ENCODE measurements at places on chromosomes 4 and X.

GRCh38 chr4:98958065-98958464 is 29.1 kb upstream of the EIF4E start:
- DNase-seq = no peak

- DNase-seq = no peak
Observed at GRCh38 chr4:159248384-159249178, 145.7 kb downstream of the RAPGEF2 start.

GRCh38 chr4:184281231-184282139 is 63.8 kb upstream of the ENPP6 start:
- DNase-seq = no peak

GRCh38 chr4:83180431-83180968 is 66.0 kb upstream of the PLAC8 start:
- no peak for DNase-seq

DNA sequence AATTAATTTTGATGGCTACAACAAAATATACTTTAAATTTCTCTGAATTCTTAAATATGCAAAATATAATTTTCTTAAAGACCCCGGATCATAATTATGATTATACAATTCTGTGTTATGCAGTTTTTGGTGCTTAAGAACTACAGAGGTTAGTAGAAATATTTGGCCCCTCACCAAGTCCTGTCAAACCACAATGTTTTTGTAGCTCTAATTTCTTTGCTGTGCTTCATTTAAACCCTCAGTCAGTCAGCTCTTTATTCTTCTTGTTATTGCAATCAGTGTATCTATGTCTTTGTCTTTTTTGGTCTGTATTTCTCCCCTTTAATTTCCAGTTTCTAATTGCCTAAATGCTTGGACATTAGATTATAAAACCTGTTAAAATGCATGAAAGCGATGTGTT is 186.1 kb downstream of the CAMK2D start:
- no peak for DNase-seq

GRCh38 chr4:113394108-113394729 is 344.8 kb downstream of the ANK2 start:
- no peak for DNase-seq

- DNase-seq = no peak
Observed at GRCh38 chr4:185149392-185149791, 6.3 kb downstream of the SLC25A4 start.

- DNase-seq = no peak
Observed at GRCh38 chr4:186924723-186925122, 201.1 kb upstream of the FAT1 start.

DNA sequence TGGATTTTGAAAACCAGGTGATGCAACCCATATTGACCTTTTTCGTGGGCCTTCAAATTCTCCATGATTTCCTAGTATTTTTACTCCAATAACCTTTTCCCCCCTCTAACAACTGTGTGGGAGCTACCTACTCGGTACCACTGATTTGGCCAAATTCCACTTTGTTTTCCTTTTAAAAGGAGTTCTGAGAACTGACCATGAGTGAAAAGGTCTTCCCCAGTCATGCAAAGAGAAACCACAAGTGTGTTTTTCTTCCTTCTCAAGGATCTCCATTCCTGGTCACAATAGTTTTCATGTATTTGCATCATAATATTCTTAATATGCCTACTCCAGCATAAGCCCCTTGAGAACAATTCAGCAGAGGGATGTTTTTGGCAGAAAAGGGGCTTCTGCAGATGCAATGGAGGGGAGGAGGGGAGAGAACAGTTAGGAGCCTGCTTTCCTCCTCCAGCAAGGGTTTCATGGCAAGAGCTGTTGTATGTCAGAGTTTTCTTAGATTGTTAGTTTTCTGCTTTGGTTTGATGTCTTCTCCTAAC is 195.3 kb upstream of the ANXA3 start:
- DNase-seq = no peak

GRCh38 chr4:108181704-108182103 is 13.0 kb upstream of the LEF1 start:
- DNase-seq = no peak

All from NCI-H187 (cell line).